ENCODE measurements at places on chromosomes 13 and 19. TPM values are rescaled to one million over a fixed set of nuclear protein-coding genes. Genes with fewer than 3 reads are reported as not detected.

- no peak for DNase-seq
Measured at GRCh38 chr13:49701491-49701890, 10.2 kb upstream of the EBPL start.

Gene PSG5
- not detected for total RNA-seq

- no peak for DNase-seq
Measured at GRCh38 chr13:106156468-106156867, 379.0 kb downstream of the EFNB2 start.

Gene SSC5D
- total RNA-seq = 3.2 TPM

GRCh38 chr19:39967561-39967960, 3.4 kb upstream of the PSMC4 start:
- DNase-seq = no peak

Gene RFXANK
- total RNA-seq = 78.9 TPM

Gene C19orf85
- 1.2 TPM for total RNA-seq

DNA sequence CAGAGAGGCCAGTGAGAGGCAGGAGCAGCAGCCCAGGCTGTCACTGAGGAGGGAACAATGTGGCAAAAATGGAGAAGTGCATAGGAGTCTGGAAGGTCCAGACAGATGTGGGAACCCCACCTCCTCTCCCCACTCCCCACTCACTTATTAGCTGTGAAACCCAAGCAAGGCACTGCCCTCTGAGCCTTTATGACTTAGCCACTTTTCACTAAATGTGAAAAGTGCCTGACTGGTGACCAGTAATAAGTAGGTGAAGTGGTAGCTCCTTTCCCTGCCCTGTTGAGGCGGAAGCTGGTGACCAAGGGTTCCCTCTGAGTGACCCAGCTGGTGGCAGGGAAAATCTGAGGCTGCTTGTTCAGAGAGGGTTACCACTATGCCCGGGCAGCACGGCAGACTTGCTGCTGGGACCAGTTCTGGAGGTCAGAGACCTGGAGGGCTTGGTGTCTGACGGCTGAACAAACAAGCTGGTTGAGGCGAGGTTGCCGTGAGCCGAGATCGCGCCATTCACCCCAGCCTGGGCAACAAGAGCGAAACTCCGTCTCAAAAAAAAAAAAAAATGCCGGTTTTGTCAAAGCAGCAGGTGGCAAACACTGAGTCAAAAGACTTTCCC, 80.0 kb downstream of the ZNF429 start:
- no peak for DNase-seq

- DNase-seq = no peak
Measured at GRCh38 chr19:10968527-10969135, 7.8 kb downstream of the SMARCA4 start.

DNA sequence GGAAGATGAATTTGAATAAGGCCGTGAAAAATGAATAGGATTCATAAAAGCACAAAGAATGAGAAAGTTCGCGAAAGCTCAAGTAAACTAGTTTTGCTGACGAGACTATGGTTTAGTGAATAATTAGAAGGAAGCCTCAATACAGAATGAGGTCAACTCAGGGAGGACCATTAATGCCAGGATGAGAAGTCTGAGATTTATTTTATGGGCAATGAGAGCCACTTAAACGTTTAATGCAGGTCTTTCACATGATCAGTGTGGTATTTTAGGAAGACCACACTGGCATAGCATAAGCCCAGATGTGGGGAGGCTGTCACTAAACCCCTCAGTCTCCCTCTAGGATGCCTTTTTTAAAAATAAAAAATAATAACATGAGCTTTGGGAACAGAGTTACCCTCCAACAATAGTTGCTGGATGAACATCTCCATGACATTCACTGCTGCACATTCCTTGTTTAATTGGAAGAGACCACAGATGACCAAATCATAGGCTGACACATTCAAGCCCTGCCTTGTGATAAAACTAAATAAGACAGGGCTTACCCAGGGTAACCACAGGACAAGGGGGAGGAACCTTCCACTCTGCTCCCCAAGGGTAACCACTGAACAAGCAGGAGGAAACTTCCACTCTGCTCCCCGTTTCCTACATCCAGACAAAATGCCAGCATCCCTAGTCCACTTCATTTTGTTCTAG, 43.6 kb upstream of the LSM14A start:
- DNase-seq = no peak

DNA sequence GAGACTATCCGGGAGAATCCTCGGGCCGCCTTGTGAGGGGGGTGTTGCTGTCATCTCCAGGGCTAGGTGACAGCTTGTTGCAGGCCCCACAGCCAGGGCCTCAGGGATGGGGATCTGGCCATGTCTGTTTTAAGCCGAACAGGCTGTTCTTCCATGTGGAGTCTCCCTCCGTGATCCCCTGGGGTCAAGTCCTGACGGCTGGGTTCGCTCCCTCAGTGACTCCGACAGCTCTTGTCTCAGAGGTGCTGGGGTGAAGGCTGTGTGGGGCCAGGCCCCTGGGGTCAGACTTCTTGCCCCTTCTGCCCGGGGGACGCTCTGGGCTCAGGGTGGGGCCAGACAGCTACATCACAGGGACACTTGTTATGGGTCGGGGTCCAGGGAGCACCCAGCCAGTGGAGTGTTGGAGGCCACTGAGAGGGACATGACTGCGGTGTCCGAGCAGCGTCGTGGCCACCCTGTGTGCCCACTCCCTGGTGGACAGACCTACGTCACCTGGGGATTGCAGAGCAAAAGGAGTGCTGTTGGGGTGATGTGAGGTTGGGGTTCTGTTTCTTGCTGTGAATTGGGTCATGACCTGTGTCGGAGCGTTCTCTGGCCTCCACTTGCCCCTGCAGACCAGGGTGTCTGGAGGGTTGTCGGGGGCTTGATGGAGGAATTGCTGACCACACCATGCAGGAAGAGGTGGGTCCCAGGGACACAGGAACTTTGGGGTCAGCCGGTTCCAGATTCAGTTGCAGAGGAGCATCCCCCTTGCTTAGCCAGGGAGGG, 21.5 kb downstream of the EPN1 start:
- no peak for DNase-seq

- DNase-seq = no peak
Measured at GRCh38 chr19:33251076-33251475, 25.4 kb upstream of the SLC7A10 start.

DNA sequence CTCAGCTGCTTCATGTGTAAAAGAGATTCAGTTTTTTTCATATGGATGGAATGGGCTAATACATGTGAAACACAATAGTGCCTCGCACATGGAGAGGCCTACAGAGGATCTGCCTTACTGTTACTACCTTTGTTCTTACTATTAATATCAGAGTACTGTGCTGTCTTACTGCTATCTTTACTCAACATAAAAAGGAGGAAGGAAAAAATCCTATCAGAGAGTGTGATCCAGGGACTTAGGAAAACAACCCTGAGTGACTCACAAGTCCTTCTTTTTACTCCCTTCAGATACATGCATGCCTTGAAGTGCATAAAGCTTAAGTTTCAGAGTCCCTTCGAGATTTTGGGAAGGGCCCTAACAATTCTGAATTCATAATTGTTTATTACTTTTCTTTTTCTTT, 136.8 kb downstream of the TBC1D4 start:
- no peak for DNase-seq

GRCh38 chr19:7337380-7338194, 11.2 kb upstream of the ARHGEF18 start:
- no peak for DNase-seq

Gene KLK12
- not detected for total RNA-seq

GRCh38 chr19:2775556-2776430, 7.3 kb downstream of the SGTA start:
- no peak for DNase-seq

- DNase-seq = no peak
Measured at GRCh38 chr13:65095161-65096082, 2134.7 kb downstream of the PCDH9 start.

DNA sequence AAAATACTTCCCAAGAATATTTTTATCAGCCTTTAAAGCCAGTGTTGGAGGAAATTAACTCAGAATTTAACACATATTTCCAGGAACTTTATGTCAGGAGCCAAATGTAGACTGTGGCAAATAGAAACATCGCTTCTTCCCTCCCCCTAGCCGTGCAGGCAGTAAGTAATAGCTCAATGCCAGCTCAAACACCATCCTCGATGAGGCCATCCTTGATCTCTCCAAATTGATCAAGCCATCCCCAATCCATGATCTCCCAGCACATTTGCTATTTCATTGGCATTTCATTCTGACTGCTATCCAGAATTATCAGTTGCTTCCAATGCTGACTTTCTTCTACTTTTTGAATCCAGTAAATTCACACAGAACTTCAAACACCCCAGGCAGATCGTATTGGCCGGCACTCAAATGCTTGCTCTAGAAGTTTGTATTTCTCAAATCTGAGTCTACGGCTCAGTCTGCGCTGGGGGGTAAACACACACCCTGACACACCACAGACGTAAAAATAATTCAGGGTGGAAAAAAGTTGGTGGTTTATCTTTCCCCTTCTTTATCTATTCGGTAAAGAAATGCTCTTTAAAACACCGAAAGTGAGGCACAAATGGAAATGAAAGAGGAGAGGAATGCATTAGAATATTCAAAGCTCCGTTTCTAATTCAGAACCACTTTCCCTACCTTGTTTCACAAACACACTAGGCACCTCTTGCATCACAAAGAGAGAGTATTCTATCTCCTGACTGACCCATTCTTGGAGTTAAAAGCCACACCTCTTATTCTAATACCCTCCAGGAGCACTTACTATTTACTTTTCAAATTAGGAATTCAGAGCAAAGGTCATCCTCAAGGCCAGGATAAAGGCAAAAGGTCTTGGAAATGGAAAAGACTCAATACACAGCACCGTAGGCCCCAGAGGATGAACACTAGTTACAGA, 991 bp downstream of the OBI1 start:
- peak; percentile 32 for DNase-seq

DNA sequence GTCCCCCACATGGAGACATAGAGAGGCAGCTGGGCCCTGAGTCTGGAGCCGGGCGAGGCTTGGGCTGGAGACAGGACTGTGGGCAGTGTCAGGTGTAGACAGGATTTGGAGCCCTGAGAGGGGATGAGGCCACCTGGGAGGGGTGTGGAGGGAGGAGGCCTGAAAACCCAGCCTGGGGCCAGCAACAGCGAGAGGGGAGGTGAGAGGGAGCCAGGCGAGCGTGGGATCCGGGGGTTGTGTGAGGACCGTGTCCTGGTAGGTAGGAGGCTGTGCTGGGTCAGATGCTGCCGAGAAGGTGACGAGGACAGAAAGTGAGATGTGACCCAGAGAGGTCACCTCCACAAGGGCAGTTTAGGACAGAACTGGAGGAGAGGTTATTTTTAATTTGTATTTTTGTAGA, 7.4 kb downstream of the MPND start:
- no peak for DNase-seq
